ENCODE measurements at places on chromosomes 2 and 18. TPM values are rescaled to one million over a fixed set of nuclear protein-coding genes. Genes with fewer than 3 reads are reported as not detected.

- no peak overlapping the region for H3K27ac ChIP-seq
- no peak overlapping the region for H3K4me3 ChIP-seq
- no peaks in the 10 kb centered on the region for H3K36me3 ChIP-seq
- DNase-seq, result no peak
Observed at GRCh38 chr2:78984386-78984785, 41.1 kb upstream of the REG3G start.

DNA sequence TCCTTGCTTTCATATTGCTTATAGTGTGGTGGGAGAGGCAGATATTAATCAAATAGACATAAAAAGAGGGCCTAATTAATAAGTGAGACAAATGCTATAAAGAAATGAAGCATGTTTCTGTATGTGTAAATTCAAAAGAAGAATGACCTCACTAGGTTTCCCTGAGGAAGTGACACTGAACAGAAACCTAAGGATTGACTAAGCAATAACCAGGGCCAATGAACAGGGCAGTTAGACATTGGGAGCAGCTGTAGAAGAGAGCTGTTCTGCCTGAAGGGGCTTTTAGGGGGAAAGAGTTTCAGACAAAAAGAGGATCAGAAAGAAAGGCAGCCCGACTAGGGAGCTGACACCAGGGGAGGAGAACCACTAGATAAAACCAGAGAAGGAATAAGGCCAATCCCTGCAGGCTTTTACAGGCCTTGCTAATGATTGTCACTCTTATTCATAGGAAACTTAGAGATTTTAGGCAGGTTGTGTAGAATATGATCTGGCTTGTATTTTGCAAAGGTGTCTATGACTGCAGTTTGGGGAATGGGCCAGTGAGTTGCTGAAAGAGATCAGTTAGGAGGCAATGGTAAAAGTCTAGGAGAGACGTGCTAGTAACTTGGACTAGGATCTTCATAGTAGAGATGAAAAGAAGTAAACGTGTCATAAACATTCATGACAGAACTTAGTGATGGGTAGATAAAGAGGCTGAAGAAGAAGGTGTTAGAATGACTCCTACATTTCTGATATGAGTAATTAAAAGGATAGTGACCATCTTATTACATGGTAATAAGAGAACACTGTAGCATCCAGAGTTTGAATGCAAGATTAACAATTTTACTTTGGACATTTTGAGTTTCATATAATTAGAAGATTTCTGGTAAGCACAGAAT, 26.8 kb upstream of the NABP1 start:
- H3K27ac ChIP-seq, result no peak overlapping the region
- H3K4me1 ChIP-seq, result no peaks in the 10 kb centered on the region
- no peak overlapping the region for H3K4me3 ChIP-seq
- DNase-seq, result no peak

DNA sequence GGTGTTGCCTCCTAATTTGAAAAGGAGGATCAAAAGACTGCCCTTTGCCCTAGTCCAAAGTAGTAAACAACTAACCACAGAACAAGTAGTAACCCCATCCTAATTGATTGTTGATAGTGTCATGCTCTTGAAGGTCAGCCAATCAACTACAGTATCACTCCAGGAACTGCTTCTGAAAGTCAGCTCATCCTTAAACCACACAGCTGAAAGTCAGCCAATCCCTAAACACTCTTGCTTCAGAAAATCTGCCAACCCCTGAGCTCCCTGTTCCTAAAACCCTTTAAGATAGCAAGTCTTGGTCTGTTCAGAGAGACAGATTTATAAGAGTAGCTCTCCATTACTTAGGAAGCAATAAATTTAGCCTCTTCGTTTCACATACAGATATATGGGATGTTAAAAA, 51.6 kb upstream of the CPO start:
- H3K36me3 ChIP-seq, result no peaks in the 10 kb centered on the region
- no peaks in the 10 kb centered on the region for H3K27me3 ChIP-seq
- no peak overlapping the region for H3K27ac ChIP-seq
- H3K4me1 ChIP-seq, result no peaks in the 10 kb centered on the region

GRCh38 chr2:42195559-42195958, 26.4 kb downstream of the EML4 start:
- H3K27ac ChIP-seq, result no peak overlapping the region
- H3K4me1 ChIP-seq, result peaks cover 12% of the 10 kb centered on the region
- H3K36me3 ChIP-seq, result no peaks in the 10 kb centered on the region
- DNase-seq, result no peak
- no peaks in the 10 kb centered on the region for H3K27me3 ChIP-seq
- H3K4me3 ChIP-seq, result no peak overlapping the region

DNA sequence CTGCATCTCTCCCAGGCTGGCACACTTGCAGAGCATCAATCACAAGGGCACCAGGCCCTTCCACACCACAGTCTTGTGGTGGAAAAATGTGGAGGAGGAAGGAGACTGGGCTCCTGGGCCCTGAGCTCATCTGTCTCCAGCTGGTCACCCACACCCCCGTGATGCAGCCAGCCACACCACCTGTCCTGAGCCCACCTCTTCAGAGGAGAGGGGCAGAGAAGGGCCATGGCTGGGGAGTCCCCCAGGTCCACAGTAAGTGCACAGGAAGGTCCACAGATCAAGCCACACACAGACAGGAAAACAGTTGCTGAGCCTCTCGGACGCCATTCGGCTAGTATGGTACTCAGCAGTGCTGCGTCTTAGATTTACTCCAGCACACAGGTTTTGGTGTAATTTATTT, 203.5 kb upstream of the SALL3 start:
- H3K27ac ChIP-seq, result no peak overlapping the region
- no peak for DNase-seq
- no peak overlapping the region for H3K4me3 ChIP-seq

The REG3A gene
- not detected for total RNA-seq

The TSPYL6 gene
- not detected for total RNA-seq

The C2orf15 gene
- total RNA-seq, result 1.9 TPM
